ENCODE measurements at places on chromosomes 11 and 22. TPM values are rescaled to one million over a fixed set of nuclear protein-coding genes. Genes with fewer than 3 reads are reported as not detected.

KRTAP5-1 gene
- not detected for total RNA-seq

USP2 gene
- total RNA-seq = 0.32 TPM

NUDT8 gene
- 5.5 TPM for total RNA-seq

OR4P4 gene
- not detected for total RNA-seq

Measured in hair follicle dermal papilla cell (primary cell).